Naive B cell (primary cell): ENCODE measurements at places on chromosomes 11 and 22.

- DNase-seq, result no peak
These were observed 797 bp downstream of the THY1 start for GRCh38 chr11:119421941-119422808.

DNA sequence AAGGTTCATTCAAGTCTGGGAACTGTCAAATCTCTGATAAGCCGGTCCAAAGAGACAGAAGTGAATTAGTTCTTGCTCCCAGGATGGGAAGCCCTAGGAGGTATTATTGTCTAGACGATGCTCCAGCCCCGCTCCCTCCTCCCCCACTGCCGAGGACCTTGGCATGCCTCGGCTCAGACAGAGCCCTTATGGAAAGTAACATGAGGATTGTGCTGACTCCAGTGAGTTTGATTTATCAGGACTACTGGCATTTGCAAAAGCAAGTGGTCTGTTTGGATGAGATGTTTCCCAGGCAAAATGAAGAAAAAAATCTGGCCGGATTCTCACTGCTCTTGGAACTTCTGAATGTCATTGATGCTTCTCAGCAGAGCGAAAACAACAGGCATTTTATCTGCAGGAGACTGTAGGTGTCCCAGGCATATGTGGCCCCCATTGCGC is 341.0 kb downstream of the ETS1 start:
- DNase-seq, result no peak

DNA sequence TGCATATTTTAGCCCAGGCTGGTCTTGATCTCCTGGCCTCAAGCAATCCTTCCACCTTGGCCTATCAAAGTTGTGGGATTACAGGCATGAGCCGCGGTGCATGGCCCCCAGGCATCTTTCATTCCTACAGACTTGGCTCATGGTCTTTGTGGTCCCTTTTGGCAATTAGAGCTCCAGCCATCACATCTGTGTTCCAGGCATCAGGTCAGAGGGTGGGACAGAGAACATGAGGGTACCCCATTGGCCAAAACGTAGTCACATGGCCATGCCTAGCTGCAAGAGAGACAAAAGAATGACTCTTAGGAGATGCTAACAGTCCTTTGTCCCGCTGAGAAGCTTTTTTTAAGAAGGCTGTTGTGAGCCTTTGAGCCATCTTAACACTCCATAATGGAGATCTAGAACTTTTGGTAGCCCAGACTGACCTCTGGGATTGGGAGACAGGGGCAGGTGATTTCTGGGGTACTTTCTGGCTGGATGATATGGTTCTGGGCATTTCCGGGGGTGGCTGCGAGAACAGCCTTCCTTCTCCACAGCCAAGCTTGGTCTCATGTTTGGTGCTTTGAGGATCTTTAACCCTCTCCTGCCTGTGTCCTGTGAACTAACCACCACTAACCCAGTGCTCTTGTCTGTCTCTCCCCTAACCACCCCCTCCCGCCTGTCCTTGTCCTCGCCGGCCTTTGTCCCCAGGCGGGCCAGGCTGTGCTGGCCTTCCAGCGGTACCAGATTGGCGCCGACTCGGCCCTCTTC is 18.4 kb upstream of the TAB1 start:
- DNase-seq, result no peak

DNA sequence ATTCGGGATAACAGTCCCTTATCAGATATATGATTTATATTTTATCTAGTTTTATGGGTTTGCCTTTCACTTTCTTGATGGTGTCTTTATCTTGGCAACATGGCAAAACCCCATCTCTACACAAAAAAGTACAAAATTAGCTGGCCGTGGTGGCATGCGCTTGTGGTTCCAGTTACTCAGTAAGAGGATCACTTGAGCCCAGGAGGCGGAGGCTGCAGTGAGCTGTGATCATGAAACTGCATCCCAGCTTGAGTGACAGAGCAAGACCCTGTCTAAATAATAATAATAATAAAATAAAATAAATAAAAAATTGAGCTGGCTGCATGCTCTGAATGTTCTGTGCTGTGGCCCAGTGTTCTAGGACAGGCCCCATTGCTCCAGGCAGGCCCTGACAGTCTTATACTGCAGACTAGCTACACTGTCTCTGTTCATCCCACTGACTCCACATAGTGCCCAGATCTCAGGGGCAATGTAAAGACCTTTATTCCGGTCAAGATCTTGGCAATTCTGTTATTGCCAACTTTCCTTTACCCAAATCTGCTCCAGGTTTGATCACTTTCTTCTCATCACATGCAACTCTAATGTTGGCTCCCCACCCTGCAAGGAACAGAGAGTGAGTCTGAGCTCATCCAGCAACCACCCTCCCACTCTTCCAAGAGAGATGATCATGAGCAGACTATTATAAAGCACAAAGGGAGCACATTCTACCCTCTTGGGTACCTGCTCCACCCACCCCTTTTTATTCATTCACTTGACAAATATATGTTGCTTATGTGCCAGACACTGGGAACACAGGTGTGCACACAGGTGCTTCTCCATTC is 8.8 kb downstream of the HSPA8 start:
- DNase-seq, result no peak

DNA sequence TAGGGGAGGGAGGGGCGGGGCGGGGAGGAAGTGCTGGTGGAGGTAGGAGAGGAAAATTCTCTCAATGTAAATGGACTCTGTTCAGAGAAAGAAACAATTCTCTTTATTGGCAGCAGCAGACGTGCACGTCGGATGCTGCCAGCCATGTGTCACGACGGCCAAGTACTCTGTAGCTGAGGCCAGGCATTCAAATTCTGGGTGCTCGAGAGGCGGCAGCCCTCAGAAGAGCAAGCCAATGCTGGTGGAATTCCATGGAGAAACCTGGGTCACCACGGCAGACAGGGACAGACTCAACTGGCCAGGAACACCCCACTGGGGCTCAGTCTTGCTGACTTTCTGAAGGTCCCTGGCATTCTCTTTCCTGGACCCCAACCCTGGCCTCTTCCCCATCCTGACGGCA is 90.8 kb downstream of the ABTB2 start:
- DNase-seq, result no peak

DNA sequence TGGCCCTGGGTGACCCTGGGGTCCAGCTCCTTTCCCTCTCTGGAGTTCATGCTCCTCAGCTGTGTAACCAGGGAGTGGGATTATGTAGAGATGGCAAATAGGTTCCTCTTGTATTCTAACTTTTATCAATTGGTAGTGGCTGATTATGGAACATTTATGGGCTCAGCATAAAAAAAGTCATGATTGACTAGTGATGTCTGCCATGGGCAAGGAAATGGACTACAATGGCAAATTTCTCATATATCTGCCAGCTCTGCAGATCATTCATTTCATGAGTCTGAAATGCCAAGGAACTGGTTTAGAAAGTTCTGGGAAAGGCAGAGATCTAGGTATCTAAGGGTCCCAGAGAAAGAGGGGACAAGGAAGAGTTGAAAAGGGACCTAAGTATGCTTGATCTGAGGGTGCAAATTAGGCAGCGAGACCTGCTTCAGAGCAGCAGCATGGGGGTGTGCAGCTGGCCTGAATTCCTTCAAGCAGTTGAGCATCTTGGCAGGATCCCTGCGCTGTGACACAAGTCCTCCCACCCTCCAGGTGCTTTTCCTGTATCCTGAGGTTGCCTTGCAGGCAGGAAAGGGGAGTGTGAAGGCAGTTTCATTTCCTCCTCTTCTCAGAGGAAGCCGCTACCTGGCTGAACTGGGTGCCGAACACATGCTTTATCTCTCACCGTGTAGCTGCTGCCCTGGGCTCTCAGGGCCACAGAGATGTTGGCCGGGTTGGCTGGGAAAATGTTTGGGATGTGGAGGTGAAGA is 10.4 kb downstream of the SLC15A3 start:
- DNase-seq, result no peak

- peak; percentile 14 for DNase-seq
These were observed 67.3 kb upstream of the NUP50 start for GRCh38 chr22:45096256-45096907.

DNA sequence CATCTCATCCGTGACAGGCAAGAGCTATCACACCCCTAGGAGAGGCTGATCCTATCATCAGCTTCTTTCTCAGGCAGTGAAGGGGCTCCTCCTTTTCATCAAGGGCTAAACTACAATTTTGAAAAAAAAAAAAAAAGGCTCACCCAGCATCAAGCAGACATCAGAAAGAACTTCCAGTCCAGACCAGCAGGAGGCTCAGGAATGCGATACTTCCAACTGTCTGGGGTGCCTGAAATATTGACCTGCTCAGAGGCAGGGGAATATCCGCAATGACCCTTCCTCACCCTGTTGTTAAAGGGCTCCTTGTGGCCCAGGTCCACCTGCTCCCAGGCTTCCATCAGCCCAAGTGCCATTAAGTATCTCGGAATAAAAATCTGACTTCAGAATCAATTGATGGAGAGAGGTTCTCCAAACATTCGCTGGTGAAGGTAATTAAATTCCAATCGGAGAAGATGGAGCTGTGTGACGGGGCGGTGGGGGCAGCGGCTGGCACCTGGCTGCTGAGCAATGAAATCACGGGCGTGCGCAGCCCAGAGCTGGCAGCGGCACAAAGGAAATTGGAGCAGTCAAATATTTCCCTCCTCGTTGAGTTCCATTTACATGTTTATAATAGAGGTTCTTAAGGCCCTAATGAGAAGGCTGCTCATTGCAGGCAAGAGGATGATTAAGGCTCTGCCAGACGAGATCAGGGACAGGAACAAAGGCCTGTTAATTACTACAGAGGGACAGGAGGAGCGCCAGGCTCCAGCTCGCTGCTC is 69.0 kb upstream of the THY1 start:
- DNase-seq, result no peak

GRCh38 chr11:132257871-132258270 is 887.5 kb downstream of the NTM start:
- no peak for DNase-seq

DNA sequence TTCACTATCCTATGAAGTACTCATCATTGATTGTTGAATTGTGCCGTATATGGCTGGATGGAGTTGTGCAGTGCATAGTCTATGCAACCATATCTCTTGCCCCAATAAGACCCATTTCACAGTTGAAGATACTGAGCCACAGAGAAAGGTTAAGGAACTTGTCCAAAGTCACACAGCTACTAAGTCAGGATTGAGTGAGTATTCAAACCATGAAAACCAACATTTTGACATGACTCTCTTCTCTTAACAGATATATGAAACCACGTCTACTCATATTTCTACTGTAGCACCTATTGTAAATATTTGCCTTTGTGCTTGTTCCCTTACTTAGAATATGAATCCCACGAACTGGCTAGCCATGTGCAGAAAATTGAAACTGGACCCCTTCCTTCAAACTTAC is 58.1 kb downstream of the MAML2 start:
- DNase-seq, result no peak

GRCh38 chr11:86760577-86760976 is 39.8 kb upstream of the PRSS23 start:
- no peak for DNase-seq

DNA sequence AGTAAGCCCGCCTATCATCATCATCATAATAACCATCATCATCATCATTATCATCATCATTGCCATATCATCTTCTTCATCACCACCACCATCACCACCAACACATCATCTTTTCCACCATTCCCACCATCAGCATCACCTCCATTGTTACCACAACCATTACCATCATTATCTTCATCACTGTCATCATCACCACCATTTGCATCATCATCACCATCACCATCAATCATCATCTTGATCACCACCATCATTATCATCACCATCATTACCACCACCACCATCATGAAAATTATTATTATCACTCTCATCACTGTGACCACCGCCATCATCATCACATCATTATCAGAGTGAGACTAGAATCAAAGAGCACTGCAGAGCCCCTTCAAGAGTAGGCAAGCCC is 199.4 kb upstream of the SEZ6L start:
- DNase-seq, result no peak

DNA sequence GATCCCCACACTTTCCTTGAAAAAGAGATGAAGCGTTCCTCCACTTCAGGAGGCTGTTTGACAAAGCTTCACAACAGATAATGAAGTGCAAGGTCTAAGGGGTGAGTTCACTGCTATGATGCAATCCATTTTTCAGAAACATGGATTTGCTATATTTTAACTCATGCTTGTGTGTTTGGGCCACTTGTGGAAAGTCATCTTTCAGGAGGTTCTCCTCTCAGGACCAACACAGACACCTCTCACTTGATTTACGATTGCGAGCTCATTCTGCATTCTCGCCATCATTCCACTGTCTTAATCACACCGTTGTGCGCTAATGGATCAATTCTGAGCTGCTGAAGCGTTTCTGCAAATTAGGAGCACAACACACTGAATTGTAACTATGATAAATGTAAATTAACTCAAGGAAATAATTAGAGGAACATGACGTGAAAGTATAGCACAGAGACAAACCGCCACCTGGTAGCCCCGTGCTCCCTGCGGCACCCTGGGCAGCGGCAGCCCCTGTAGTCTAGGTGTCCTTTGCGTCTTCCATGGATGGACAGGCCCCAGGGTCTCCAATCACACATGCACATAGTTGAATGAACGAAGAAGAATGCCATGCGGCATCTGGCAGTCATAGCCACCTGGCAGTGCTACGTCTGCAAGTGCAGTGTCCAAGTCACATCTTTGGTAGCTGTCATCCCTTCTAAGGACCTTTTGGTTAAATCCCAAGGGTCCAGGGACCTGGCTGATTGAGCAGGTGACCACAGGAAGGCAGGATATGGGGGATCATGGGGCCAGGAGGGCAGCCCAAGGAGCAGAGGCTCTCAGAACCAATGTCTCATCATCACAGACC is 28.1 kb upstream of the RTL6 start:
- no peak for DNase-seq

GRCh38 chr11:75855206-75855605 is 40.2 kb downstream of the UVRAG start:
- no peak for DNase-seq

GRCh38 chr11:724778-725386 is 18.9 kb downstream of the EPS8L2 start:
- no peak for DNase-seq

DNA sequence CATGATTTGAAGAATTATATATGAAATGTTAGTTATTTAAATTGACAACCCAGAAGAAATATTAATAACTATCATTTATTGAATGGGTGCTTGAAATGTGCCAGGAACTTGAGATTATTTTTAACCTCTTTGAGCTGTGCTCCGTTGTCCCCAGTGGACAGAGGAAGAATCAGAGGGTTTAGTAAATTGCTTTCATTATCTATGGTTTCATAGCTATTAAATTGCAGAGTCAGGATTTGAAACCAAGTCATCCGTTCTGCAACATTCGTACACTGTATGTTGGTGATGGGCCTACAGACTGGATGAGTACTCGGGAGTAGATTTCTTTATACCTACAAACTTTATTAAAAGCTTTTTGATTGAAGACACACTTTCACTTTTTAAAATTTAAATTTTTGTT is 4.9 kb downstream of the HSD17B12 start:
- DNase-seq, result no peak

GRCh38 chr22:48223488-48224190 is 1461.2 kb downstream of the TBC1D22A start:
- DNase-seq, result no peak

DNA sequence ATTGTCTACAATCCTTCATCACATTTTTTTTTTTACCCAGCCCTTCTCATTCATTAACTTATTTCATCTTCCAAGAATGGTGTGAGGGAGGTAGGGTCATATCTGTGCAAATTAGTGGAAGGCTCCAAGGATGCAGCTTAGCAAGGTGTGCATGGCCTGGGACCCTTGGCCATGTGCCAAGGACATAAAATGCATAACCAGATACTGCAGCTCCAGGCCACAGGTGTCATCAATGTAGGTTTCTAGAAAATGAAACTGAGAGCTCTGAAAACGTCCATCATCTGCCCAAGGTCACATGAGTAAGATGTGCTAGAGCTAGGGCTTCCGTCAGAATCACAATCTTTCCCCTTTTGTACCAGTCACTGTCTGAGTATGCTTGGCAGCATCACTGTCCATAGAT is 29.8 kb downstream of the ANKK1 start:
- no peak for DNase-seq
